Endodermal cell (in vitro differentiated cells): ENCODE measurements at places on chromosomes 7 and 10. TPM values are rescaled to one million over a fixed set of nuclear protein-coding genes. Genes with fewer than 3 reads are reported as not detected.

GRCh38 chr10:77158666-77159065, 478.9 kb downstream of the KCNMA1 start:
- no peak for DNase-seq

GRCh38 chr7:25671111-25671510, 442.8 kb upstream of the NPVF start:
- DNase-seq: no peak

DNA sequence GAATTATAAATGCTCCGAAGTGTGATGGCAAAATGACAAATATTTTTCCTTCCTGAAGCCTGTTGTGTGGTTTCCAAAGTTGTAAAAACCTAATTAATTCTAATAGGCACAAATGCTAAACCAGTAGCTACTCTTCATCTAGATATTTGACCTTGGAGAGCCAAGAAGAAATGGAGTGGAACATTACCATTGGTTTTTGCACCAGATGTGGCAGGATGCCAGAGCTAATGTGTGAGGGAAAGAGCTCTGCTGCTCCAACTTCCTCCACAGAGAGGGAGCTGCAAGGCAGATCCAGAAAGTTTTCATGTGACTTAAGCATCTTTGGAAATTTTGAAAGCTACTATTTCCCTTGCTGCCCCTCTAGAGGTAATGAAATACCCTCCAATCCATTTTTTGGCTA, 65.1 kb upstream of the HPS1 start:
- no peak for DNase-seq

GRCh38 chr10:47239211-47239610, 60.8 kb upstream of the GDF10 start:
- DNase-seq: peak; percentile 16

DNA sequence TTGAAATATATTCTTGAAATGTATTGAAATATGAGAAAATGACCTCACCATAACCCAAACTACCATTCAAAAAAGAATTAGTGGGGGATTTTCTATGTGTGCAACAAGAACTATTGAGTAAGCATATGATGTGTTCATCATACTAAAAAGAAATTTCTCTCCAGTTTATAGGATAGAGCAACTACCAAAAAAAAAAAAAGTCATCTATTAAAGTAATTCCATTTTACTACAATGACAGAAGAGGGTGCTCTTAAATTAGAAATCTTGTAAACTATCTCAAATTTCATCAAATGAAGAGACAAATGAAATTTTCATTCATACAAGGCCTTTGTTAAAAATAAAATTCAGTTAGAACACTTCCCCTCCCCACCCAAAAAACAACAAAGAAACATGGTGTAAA, 195.4 kb upstream of the PLXDC2 start:
- no peak for DNase-seq

Gene HMX2
- total RNA-seq: not detected in 2 replicates

- no peak for DNase-seq
Measured at GRCh38 chr7:70706698-70707097, 425.2 kb upstream of the GALNT17 start.

DNA sequence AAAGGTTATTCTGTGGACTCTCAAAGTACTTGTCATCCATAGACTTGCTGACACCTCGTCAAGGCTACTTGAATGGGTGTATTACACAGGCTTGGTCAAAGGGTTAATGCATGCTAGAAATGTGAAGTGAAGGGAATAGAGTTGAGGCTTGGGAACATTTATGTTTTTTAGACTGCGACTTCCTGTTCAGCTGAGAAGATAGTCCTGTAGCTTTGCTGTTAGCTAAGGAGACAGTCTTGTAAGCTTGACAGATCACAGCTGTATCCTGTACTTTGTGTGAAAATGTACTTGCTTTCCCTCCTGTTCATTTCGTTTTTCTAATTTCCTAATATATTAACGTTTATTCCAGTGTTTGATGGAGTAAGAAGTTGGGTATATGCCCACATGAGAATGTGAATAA, 52.1 kb downstream of the ADD3 start:
- no peak for DNase-seq

DNA sequence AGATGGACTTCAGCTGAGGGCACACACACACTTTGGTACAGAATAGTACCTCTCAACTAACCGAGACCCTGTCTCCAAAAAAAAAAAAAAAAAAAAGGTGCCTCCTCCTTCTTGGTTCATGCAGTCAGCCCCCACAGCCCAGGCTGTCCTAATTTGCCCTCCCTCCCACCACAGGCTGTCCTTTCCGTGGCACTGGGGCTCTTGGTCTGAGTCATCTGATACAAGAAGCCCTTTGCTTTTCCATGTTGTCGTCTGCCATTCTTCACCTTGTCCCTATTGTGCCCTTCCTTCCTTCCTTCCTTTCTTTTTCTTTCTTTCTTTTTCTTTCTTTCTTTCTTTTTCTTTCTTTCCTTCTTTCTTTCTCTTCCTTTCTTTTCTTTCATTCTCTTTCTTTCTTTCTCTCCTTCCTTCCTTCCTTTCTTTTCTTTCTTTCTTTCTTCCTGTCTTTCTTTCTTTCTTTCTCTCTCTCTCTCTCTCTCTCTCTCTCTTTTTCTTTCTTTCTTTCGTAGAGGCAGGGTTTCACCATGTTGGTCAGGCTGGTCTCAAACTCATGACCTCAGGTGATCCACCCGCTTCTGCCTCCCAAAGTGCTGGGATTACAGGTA, 96.0 kb upstream of the IKZF1 start:
- DNase-seq: peak; percentile 26

Gene SVIL
- 21.8 and 25.2 TPM in 2 replicates for total RNA-seq

- DNase-seq: no peak
Measured at GRCh38 chr7:109757713-109758112, 1188.0 kb downstream of the DNAJB9 start.

DNA sequence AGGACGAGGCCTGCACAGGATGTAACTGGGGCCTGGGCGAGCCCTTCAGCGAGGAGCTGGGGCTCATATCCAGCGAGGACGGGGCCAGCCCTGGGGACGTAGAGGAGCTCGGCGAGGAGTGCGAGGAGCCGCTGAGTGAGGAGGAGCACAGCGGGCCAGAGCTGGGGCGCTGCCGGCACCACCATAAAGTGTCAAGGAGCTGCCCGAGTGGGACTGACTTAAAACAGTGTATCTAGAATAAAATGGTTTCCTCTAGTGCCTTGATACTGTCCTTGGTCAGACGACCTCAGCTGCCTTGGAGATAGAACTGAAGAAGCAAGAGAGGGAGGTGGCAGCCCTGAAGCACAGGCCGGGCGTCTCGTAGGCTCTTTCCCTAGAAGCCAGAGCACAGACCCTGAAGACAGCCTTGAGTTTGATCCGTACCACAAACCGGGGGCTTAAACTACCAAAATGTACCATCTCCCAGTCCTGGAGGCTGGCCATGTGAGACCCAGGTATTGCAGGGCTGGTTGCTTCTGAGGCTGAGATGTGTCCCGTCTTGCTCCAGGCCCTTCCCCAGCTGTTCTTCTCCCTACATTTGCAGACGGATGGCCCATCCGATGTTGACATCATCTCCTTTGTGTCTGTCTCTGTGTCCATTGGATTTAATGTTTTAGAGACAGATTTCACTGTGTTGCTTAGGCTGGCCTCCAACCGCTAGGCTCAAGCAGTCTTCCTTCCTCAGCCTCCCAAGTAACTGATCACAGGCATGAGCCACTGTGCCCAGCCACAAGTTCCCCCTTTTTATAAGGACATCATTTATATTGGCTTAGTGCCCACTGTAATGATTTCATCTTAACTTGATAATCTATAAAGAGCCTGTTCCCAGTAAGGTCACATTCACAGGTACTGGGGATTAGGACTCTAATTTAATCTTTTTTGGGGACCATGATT, 35.8 kb downstream of the DNAJB6 start:
- no peak for DNase-seq

DNA sequence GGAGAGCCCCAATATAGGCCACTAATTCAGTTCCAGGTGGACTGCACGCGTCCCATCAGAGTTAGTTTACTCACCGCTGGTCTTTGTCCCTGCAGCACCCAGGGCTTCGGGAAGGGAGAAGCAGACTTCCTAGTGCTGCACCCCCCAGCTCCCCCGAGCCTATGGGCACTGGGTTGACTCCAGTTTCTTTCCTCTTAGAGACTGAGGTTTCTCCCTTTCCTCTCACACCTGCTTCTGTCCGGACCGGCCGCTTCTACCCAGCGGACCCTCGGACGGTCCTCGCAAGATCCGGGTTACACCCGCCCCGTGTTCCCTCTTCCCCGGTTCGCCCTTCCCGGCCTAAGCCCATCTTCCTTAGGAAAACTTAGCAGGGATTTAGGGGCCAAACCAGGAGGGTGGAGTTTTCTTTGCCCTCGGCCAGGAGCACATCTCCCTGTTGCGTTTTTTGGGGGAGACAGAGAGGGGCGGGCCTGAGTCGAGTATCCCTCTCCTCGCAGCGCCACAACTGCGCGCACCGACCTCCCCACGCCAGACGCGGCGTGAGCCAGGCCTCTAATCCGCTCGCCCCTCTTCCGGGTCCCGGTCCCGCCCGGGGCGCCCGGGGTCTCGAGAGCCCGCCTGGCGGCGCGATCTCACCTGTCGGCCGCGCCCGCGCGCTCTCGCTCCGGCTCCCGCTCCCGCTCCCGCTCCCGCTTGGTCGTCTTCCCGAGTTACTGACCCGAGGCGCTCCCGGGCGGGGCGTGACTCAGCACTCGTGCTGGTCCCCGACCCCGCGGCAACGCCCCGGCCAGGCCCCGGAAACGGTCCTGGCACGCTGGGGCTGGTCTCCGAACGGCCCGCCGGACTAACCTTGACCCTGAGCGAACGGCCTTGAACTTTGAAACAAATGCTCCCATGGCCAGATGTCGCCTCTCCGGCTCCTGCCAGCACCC, at the start of gene AIFM2:
TSS of gene AIFM2 (minus strand) at position 728 of the 932 bp plus-strand sequence. CDS start 8,741 bp downstream, outside the sequence.
- DNase-seq: peak; percentile 90

Gene GBF1
- 31.4 to 38.1 TPM (median 33.5 TPM) in 3 replicates for total RNA-seq

Gene ENO4
- 1.4 and 2.2 TPM in 2 replicates for total RNA-seq

GRCh38 chr10:104368381-104368780, 14.7 kb downstream of the CFAP58 start:
- no peak for DNase-seq

Gene SFTPA2
- not detected in 3 replicates for total RNA-seq

DNA sequence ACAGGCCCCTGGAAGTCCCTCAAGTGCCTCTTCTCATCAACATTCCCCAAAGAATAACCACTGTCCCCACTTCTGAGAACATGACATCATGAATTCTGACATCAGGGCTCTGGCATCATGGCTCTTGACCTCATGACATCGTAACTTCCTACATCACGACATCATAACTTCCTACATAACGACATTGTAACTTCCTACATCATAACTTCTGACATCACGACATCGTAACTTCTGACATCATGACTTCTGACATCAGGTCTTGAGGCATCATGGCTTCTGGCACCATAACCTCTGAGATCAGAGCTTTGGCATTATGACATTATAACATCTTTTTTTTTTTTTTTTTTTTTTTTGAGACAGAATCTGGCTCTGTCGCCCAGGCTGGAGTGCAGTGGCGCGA, 66.7 kb upstream of the FAM20C start:
- no peak for DNase-seq

Gene EPHA1
- 103 and 107 TPM in 2 replicates for total RNA-seq

- DNase-seq: no peak
Measured at GRCh38 chr10:108052981-108053380, 888.5 kb upstream of the SORCS1 start.

Gene ACTR3C
- total RNA-seq: 0.36 and 0.92 TPM in 2 replicates

GRCh38 chr7:50962962-50963374, 180.3 kb upstream of the GRB10 start:
- DNase-seq: peak; percentile 63

Gene LEP
- total RNA-seq: not detected in 2 replicates

GRCh38 chr10:72088889-72089575, 681 bp upstream of the SPOCK2 start:
- peak; percentile 72 for DNase-seq

Gene FAM25C
- total RNA-seq: not detected in 2 replicates

Gene NKX2-3
- total RNA-seq: 0.14 TPM in 1 of 2 replicates, not detected in the other

Gene BHLHA15
- total RNA-seq: 0.93 and 0.95 TPM in 2 replicates
